ENCODE measurements at places on chromosomes 1 and 21. TPM values are rescaled to one million over a fixed set of nuclear protein-coding genes. Genes with fewer than 3 reads are reported as not detected.

Gene TEDDM1
- total RNA-seq: not detected

DNA sequence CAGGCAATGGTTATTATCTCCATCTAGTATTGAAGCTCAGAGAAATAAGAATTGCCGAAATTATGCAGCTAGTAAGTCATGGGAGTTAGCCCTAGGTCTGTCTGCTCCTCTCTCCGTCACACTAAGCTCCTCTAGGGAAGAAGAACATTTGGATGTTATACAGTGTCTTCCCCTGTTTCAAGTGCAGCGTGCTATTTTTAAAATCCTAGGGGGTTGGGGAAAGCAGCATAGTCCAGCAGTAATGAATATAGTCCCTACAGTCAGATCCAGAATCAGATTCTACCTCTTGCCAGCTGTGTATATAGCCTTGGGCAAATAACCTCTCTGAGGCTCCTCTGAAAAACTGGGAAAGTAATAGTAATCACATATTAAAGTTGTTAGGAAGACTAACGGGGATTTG is 44.5 kb upstream of the OSBPL9 start:
- no peak overlapping the region for H3K27ac ChIP-seq
- no peak for DNase-seq
- no peaks in the 10 kb centered on the region for H3K36me3 ChIP-seq
- H3K27me3 ChIP-seq: no peaks in the 10 kb centered on the region
- H3K4me1 ChIP-seq: peaks cover 13% of the 10 kb centered on the region

Gene BSND
- not detected for total RNA-seq

- H3K27ac ChIP-seq: no peak overlapping the region
- DNase-seq: no peak
- H3K27me3 ChIP-seq: no peaks in the 10 kb centered on the region
- no peak overlapping the region for H3K4me3 ChIP-seq
These were observed 9.6 kb upstream of the DUSP12 start for GRCh38 chr1:161739865-161740566.

Gene PLA2G5
- total RNA-seq: not detected

Data from IMR-90 (cell line).